ENCODE measurements at places on chromosomes 5 and 9. TPM values are rescaled to one million over a fixed set of nuclear protein-coding genes. Genes with fewer than 3 reads are reported as not detected.

DNA sequence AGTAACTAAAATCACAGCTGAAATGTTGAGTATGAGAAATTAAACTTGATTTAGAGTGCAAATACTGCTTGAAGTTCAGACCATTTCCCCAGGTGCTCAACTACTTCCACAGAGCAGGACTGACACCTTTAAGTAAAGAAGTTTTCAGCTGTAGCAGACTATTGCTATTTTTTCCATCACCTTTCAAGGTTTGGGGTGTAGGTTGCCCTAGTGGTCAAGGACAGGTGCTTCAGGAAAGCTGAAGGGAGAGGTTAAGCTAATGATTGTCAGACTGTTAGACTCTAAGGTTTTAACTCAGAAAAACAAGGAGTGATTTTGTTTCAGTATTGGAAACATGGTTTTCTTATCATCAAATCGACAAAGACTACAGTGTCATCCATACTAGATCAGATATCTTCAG, 162.1 kb downstream of the CCDC192 start:
- DNase-seq, result no peak

DNA sequence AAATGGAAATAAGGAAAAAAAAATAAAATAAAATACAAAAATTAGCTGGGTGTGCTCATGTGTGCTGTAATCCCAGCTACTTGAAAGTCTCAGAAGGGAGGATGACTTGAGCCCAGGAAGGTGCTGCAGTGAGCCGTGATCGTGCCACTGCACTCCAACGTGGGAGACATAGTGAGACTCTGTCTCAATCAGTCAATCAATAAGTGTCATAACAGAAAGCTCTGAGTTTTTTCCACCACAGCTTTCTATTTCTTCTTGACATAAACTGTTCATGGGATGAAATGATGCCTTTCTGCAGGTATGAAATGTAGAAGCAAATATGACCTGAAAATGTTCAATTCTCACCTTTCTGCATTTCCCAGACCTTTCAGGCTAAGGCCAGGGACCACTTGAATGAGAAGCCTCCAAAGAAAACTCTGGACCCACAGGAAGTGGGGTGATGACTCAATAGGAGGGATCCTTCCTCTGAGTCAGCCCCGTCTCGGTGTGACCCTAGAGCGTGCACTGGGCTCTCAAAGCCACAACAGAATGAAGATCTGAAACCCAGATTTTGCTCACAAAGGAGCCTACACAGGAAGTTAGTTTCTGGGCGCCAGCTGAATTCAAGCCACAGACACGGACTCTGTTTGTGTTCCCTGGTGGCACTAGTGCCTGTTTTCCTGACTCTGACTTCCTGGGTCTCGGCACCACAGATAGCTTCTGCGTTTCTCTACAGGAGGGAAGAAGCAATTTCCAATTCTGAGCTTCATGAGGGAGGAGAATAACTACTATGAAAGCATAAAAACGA, 62.0 kb downstream of the ANKH start:
- peak; percentile 63 for DNase-seq

DNA sequence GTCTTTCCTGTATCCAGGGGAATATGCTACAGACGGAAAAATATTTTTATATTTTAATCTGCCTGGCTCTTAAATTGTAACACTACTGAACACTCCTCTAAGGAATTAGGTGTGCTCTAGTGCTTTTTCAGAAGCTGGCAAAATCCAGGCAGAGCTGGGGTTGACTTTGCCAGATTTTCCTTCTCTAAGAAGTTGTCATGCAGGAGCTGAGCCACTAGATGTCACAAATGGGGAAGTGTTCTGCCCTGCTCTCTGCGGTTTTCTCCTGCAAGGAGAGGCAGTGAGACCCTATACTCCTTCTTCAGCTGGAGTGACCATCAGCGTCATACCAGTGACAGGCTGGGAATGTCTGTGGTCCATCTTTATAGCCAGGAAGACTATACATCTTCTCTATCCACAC, 112.5 kb downstream of the HAPLN1 start:
- DNase-seq, result peak; percentile 56

GRCh38 chr9:105245029-105245890, 809 bp downstream of the SLC44A1 start:
- peak; percentile 78 for DNase-seq

DNA sequence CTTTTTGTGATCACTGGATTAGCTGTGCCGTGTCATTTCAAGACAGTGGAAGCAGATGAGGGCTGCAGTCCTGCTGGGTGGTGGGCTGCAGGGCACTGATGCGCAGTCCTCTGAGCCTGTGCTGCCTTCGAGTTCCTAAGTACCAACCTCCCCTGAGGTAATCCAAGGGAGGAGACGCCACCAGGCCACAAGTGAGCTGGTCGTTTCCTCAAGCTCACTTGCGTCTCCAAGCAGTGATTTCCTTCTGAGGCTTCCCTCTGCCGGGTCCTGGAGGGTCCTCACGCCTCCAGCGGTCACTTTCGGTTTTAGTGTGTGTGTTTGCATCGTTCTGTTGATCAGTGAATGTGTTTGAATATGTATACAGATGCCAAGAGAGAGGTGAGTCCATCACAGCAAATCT, 115.7 kb downstream of the TRIO start:
- no peak for DNase-seq

DNA sequence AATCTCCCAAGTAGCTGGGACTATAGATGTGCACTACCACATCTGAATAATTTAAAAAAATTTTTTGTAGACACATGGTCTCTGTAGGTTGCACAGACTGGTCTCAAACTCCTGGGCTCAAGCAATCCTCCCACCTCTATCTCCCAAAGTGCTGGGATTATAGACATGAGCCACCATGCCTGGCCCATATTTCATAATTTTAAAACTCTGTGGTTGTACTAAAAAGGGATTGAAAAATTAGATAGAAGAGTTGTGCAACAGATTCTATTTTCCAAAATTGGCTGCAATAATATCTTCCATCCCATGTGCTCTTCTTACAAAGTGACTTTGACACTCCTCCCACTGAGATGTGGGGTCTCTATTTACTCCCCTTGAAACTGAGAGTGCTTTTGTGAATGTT, 7.6 kb upstream of the UHRF2 start:
- no peak for DNase-seq

GRCh38 chr5:79020861-79021561, 35.9 kb upstream of the ARSB start:
- DNase-seq, result peak; percentile 73

NSMF gene
- total RNA-seq, result 31.6 TPM

SOX30 gene
- 0.09 TPM for total RNA-seq

PTGS1 gene
- 0.71 TPM for total RNA-seq

ZNF189 gene
- total RNA-seq, result 21.5 TPM

TRIP13 gene
- 29.9 TPM for total RNA-seq

GABRA6 gene
- not detected for total RNA-seq

CCL27 gene
- not detected for total RNA-seq

SLC6A19 gene
- total RNA-seq, result not detected
